ENCODE measurements at places on chromosomes 3 and 15.

DNA sequence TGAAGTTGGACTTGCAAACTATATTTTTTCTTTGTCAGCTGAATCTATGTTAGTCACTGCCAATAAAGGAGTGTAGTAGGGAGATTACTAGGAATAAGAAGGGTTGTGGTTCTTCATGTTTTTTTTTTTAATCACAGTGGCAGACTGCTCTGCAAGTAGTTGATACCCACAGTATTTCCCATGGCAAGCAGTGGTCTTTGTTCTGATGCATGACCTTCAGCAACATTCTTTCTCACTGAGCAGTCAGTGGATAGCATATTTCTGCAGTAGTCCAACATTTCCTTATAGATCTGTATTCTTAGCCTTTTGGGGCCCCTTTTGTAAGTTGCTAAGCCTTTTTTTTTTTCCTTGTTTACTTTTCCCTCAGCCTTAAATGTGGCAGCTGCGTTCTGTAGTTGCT lies 151.1 kb downstream of the DOCK3 start:
- no peak for DNase-seq

DNA sequence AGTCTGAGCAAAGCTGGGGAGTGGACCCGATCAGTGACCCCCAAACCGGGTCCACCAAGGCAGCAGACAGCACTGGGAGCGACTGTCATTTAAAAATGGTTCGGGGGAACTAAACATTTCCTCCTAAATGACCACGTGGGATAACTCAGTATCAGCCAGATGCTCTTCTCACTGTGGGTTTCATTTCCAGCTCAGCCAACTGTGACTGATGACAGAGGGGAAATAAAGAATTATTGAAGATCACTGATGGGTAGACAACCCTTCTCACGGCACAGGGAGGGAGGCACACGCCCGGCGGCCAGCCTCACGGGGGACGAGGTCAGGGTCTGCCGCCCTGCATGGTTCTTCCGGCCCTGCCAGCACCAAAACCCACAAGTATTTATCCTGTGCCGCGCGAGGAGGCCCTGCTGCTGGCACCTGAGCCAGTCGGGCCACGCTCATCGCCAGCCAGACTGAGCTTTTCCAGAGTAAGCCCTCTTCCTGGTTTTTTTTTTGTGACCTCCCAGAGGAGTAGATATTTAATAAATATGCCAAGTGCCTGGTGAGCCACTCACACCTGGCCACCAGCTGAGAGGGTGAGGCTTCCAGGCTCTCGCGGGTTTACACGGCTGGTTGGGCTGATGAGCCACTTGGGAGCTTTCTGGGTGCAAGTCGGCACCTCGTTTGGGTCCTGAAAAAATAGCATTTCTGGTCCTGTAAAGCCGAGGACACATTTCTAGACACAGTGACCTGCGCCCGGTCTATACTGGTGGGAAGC lies 6.2 kb downstream of the MELTF start:
- no peak for DNase-seq

DNA sequence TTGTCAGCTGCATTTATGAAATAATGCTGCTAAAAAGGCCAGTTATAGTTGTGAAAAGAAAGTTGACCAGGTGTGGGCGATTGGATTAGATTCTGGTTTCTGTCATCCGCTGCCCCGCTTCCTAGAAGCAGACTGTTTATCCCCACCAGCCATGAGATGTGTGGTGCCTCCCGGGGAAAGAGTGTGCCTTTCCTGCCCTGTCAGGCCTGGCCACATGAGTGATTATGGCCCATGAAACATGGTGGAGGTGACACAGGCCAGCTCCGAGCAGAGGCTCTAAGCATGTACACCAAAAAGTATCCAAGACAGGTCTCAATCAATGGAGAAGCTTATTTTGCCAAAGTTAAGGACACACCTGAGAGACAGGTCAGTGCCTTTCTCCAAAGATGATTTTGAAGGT lies 85.4 kb upstream of the ABHD2 start:
- no peak for DNase-seq

- DNase-seq = no peak
These were observed 19.6 kb downstream of the FBLN2 start for GRCh38 chr3:13568515-13569028.

DNA sequence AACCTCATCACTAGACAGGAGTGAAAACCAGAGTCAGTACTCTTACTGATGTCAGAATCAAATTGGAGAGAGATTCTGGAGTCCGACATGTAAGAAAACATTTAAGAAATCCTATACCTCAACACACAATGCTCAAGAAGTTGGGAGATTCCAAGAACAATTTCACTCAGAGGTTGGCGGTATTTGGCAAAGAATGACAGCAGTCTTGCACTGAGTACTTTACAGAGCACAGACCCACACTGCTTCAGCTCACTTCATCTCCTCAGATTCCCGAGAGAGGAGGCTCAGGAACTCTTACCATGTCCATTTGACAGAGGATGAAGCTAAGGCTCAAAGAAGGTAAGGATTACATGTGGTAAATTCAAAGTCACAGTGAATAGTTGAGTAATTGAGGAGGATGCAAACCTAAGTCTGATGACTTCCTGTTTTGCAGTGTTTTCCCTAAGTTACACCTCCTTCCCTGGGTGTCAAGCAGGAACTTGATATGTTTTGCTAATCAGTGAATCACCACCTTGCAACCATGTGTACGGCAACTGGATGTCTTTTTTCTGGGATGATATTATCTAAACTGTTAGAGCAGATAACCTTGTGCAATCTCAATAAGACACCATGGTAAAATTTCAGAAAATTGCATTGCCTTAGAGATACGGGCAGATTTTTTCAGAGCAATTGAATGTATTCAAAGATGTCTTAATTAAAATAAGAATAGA lies 61.3 kb upstream of the MME start:
- DNase-seq = no peak

DNA sequence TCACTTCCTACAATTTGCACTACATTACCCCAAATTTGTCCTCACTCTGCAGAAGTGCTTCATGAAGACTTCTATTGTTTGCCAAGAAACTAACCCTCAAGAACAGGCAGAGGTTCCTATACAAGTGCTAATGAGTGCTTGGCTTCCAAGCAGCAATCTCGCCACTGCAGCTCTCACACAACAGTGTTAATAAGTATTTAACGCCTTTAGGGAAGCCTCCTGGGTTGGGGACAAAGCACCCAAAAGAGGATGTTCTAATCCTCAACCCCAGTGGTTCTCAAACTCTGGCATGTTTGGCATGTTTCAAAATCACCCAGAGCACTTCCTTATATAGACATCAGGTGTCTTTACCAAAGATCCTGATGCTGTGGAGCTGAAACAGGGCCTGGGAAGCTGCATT lies 64.6 kb downstream of the ZIC4 start:
- no peak for DNase-seq

DNA sequence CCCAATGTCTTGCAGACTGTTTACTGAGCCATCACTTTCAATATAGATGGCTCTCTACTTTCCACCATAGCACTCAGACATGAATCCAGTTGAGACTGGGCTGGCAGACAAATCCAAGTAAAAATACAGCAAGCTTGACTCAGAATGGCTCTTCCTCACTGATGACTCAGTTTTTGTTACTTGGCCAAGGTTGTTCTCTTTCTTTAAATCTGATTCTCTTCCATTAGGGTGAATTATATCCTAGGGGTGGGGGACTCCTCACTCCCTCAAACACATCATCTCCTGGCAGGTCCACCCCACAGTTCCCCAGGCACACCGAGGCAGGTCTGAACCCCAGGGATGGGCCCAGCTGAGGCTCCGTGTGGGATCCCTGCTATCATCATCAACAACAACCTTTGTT lies 157.9 kb downstream of the MEX3B start:
- no peak for DNase-seq

DNA sequence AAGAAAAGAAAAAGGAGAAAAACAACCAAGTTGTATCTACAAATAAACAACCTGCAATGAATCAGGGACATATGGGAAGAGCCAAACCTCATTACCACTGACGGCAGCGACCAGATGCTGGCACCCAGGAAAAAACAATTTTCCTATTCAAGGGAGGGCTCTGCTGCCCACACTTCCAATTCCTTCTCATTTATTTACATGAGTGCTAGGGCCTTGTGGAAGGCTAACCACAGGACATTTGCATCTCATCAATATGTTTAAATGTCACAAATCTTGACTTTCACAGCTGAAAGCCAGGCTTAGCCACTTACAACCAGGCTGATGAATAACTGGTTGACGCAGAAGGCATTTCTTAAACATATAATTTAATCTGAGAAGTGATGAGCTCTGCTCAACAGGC lies 36.0 kb downstream of the RFTN1 start:
- no peak for DNase-seq

- DNase-seq = no peak
These were observed 48.4 kb downstream of the EOMES start for GRCh38 chr3:27673701-27674100.

Data from renal pelvis (tissue), 12 donors.